SK-MEL-5 (cell line): ENCODE measurements at places on chromosomes 2 and 18. TPM values are rescaled to one million over a fixed set of nuclear protein-coding genes. Genes with fewer than 3 reads are reported as not detected.

- DNase-seq, result no peak
These were observed 7.1 kb upstream of the GALNT3 start for GRCh38 chr2:165801176-165801575.

DNA sequence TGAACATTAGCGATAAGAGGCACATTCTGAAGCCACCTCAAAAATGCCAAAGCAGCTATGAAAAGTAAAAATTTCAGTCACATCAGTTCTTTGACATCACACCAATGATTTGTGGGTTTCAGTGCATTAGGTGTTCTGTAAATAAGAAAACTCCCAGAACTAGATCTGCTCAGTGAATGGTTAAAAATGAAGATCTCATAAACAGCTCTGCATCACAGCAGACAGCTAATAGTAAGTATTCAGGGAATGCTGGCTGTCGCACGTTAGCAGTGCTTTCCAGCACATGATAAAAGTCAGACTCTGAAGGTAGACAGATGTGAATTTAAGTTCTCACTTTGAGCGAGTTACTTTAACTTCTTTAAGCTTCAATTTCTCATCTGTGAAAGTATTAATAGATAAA is 154.9 kb downstream of the SATB2 start:
- no peak for DNase-seq

DNA sequence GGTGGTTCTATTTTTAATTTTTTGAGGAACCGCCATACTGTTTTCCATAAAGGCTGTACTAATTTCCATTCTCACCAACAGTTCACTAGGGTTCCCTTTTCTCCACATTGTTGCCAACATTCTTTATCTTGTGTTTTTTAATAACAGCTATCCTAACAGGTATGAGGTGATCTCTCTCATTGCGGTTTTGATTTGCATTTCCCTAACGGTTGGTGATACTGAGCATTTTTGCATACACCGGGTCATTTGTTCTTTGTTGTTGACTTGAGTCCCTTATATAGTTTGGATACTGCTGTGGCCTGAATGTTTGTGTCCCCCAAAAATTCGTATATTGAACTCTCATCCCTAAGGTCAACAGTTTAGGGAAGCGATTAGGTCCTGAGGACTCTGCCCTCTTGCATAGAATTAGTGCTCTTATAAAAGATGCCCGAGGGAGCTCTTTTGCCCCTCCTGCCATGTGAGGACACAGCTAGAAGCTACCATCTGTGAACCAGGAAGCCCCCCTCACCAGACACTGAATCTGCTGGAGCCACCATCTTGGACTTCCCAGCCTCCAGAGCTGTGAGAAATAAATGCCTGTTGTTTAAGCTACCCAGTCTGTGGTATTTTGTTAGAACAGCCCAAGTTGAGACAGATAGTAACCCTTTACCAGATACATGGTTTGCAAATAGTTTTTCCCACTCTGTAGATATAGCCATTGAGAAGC is 4.7 kb downstream of the IMP4 start:
- no peak for DNase-seq

DNA sequence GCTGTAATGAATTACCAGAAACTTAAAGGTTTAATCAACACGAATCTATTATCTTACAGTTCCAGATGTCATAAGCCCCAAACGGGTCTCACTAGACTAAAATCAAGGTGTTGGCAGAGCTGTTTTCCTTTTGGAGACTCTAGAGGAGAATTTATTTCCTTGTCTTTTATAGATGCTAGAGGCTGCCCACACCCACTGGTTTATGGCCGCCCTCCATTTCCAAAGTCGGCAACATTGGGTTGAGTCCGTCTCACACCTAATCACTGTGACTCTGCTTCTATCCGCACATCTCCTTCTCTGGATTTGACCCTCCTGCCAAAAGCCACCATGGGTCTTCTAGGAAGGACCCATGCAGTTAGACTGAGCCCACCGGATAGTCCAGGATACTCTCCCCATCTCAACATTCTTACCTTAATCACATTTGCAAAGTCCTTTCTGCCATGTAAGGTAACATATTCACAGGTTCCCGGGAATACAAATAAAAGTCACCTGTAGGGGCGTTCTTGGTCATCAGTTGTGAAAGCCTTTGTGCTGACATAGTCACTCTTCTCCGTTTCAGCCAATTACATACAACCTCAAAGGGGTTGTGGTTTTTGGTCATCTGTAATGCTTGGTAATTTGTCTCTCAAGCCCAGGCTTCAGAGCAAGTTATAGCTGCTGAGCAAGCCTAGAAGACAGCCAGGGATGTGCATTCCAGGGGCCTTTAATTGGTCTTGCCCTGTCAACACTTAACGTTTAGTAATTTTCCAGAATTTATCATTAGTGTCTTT is 179.4 kb downstream of the ANTXR1 start:
- DNase-seq, result no peak

- no peak for DNase-seq
These were observed 988 bp upstream of the KCNE4 start for GRCh38 chr2:223050900-223051504.

The IMPA2 gene
- 15.1 and 18.7 TPM in 2 replicates for total RNA-seq

DNA sequence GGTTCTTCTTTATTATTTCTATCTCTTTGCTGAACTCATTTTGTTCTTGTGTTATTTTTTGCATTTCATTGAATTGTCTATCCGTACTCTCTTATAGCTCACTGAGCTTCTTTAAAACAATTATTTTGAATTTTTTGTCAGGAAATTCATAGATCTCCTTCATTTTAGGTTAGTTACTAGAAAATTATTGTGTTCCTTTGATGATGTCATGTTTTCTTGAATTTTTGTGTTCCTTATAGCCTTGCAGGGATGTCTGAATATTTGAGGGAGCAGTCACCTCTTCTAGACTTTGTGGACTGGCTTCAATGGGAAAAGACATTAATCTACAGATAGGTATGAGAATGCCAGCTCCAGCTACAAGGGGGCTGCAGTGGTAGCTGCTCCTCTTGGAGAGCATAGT is 20.7 kb upstream of the OSBPL6 start:
- DNase-seq, result no peak

- DNase-seq, result no peak
These were observed 64.8 kb downstream of the CALCRL start for GRCh38 chr2:187383043-187383800.

DNA sequence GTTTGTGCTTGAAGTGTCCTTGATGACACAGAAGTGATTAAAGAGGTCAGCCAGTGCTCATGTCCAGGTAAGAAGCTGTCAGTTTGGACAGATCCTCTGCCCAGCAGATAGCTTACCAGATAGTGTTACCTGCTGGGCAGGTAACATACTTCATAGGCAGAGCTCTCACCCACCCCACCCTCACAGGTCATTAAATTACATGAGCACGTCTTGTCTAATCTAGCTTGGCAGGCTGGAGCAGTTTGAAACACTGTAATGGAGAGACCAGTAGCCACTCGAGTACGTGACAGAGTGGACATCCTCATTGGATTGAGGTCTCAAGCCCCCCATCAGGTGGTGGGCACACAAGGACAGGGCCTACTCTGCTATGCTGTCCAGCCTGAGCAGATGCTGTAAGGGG is 27.1 kb downstream of the TTC32 start:
- DNase-seq, result no peak

DNA sequence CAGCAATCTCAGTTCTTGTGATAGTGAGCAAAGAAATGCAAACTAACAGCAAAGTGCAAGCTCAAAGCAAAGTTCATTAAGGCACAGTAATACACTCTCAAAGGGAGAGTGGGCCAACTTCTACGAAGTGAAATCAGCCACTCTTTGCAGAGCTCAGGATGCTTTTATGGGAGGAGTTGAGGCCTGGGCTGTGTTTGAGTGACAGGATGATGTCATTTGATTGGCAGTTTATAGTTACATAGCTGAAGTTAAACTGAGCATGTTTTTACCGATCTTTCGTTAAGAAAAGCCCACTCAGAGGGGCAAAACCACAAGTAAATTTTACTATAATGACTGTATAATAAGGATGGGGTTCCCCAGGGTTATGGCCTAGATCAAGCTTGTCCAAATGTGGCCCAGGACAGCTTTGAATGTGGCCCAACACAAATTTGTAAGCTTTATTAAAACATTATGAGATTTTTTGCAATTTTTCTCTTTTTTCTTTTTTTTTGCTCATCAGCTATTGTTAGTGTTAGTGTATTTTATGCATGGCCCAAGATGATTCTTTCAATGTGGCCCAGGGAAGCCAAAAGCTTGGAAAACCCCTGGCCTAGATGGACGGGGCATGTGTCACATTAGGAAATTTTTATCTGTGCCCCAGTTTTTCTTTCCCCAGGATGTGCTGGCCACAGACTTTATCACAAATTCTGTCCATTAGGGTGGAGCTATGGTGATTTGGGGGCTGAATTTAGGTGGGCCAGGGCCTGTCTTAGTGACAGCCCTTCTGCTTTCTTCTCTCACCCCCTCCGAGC is 8.3 kb upstream of the DNAH7 start:
- no peak for DNase-seq

The FAM124B gene
- total RNA-seq, result 0.13 TPM in 1 of 2 replicates, not detected in the other

GRCh38 chr2:131417886-131418285 is 53.9 kb upstream of the RAB6D start:
- no peak for DNase-seq

The SULT1C2 gene
- total RNA-seq, result 5.0 and 10.7 TPM in 2 replicates

GRCh38 chr2:210527286-210527685 is 29.1 kb upstream of the CPS1 start:
- no peak for DNase-seq

- DNase-seq, result peak; percentile 67
These were observed 17.2 kb downstream of the PCBP1 start for GRCh38 chr2:70104231-70105111.

DNA sequence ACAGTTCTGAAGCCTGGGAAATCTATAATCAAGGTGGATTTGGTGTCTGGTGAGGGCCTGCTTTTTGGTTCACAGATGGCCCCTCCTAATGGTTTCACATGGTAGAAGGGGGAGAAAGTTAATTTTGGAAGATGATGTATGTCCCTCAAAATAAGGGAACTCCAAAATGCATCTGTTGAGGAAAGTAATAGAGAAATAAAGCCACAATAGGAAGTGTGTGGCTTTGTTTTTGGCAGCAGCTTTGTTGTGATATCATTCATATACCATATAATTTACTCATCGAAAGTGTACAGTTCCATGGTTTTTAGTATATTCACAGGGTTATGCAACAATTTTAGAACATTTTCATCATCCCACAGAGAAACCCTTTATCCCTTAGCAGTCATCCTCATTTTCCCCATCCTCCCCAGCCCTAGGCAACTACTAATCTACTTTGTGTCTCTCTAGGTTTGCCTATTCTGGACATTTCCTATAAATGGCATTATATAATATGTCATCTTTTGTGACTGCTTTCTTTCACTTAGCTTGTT is 274.0 kb upstream of the FAM98A start:
- DNase-seq, result no peak

- peak; percentile 1 for DNase-seq
These were observed 100.9 kb upstream of the CELF4 start for GRCh38 chr18:37666451-37666850.

DNA sequence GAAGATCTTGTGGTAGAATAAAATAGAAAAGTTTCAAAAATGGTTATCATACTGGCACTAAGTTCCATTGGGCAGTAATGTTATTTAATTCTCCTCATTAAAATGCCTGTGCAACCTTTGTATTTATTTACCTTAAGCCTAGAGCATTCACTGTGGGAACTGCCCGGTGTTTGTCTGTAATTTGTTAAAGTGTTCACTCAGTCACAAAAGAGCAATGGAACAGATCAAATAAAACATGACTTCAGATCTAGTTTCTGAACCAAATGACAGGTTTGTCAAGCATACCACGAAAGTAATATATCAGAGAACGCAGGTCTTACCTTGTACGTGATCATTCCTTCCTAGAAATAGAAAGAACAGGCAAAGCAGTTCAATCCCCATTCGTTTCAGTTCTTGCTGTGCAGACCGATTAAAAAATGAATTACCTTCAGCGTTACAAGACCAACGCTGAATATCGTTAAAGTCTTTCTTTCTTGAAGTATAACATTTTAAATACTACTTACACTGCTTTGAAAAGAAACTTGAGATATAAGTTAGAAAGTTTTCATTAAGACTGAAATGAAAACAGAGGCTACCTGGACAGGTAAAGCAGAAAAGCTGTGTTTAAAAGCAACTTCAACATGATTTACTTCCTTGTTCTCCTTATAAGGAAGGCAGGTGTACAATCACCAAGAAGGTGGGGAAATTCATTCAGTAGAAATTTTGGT is at the start of gene ITGB6:
TSS of gene ITGB6 (minus strand) at position 590 of the 707 bp plus-strand sequence. CDS start at position 381, 209 bp downstream.
- DNase-seq, result no peak
